ENCODE measurements at places on chromosomes 5 and 9.

DNA sequence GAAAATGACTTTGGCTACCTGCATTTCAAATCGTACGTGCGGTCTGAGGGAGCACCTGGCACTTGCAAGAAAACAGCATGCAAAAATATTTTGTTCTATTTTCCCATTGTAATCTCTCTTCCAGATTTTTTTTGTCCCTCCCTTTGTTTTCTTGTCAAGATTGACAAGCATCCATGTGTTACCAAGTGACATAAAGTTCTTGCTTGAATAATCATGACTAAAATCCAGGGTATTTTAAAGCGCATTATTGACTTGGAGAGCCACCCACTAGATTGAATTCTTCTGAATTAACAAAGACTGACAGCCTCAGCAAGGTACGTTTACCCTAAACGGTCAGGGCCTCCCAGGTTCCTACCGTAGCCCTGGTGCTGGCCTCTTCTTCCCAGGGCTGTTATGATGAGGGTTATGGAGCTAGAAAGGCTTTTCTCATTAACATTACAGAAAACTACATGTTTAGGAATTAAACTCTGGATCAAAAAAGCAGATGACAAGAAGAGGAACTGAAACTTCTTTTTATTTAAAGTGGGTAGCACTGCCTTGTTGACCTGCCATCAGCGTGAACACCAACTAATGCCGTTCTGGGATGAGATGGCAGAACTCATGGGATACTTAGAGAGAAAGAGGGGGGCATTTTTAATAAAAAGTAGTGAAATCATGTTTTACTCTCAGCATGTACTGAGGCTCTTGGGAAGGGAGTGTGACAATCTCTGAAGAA is 297.0 kb downstream of the EFNA5 start:
- DNase-seq = no peak

DNA sequence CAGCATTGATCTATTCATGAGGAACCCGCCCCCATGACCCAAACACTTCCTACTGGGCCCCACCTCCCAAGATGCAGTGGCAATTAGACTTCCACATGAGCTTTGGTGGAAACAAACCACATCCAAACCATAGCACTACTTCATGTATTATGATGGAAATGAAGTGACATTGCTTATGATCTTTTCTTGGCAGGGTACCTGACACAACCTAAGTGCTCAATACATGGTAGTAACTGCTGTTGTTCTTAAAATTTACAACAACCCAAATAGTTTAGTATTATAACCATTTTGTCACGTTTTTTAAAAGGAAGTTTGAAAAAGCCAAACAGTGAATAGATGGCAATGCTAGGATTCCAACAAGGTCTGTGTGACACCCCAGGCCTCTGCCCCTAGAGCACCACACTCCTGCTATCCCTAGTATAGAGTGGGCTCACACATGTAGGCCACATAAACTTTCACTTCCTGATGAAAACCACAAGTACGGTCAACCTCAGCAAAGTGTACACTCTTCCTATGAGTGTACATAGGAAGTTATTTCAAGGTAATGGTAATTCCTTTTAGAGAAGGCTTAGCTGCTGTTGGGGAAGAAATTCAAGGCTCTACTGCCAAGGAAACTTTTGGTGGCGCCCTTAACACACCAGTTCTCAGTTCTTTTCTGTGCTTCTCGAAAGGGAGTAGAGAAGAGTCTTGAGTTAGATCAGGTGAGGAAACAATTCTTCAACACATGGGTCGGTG is 97.6 kb downstream of the ARSB start:
- DNase-seq = no peak

- no peak for DNase-seq
Observed at GRCh38 chr9:134215699-134216448, 51.5 kb upstream of the RNU6ATAC start.

- no peak for DNase-seq
Observed at GRCh38 chr5:149940941-149941644, 3.5 kb downstream of the PDE6A start.

DNA sequence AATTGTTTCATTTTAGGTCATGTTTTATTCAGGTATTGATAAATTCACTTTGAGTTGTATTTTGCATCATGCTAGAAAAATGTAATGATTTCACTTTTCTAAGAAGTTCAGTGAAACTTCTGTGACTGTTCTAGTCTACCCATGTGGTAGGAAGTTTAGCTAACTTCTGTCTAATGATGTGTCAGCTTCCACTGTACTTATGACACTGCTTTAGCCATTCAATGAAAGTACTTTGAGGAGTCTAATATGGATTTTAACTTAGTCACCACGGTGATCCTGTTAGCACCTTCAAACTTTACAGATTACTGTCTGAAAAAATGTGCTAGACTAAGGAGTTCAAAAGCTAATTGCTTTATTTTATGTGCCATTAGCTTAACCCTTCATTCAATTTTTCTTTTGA is 1510.5 kb upstream of the CDH9 start:
- no peak for DNase-seq

- no peak for DNase-seq
Observed at GRCh38 chr5:41539454-41539853, 29.1 kb upstream of the PLCXD3 start.

- no peak for DNase-seq
Observed at GRCh38 chr9:129001504-129002325, 26.4 kb downstream of the SH3GLB2 start.

DNA sequence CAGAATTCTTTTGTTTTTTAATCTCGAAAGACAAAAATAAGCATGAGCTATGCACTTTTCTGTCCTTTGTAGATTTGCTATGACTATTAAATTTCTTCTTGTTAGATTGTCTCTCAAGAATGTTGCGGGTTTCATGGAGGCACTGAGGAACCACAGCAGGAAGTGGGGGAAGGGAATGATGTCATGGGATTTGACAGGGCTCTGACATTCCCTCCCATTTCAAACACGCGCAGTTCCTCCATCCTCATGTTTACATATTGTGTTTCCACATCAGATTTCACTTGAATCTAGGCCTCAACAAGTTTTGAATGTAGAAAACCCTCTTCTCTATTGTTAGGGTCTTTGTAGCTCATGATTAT is 154.8 kb downstream of the PALM2AKAP2 start:
- no peak for DNase-seq

DNA sequence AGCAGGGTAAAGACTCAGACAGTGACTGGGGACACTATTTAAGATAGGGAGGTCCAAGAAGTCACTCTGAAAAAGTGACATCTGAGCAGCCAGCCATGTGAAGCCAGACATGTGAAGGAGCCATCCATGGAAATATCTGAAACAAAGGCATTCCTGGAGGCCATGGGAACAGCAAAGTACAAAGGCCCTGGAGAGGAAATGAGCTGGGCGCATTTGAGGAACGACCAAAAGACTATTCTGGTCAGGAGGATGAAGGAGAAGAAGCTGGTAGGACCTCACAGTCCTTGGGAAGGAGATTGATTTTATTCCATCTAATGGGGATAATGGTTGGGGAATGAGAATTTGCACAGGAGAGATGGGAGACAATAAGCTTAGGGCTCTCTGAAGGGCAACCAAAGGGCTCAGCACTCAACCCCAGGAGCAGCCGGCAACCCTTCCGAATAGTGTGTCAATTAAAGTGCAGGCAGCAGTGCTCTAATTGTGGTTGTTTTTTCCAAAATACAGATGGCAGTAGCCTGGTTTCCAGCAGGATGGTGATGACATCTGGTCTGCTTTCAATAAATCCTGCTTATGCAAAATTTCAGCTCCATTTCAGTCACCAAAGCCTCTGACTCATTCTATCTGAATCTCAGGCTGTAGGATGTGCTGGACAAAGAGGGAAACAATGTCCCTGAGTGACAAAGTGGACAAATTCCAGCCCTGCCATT is 26.7 kb downstream of the FOXI1 start:
- DNase-seq = no peak

DNA sequence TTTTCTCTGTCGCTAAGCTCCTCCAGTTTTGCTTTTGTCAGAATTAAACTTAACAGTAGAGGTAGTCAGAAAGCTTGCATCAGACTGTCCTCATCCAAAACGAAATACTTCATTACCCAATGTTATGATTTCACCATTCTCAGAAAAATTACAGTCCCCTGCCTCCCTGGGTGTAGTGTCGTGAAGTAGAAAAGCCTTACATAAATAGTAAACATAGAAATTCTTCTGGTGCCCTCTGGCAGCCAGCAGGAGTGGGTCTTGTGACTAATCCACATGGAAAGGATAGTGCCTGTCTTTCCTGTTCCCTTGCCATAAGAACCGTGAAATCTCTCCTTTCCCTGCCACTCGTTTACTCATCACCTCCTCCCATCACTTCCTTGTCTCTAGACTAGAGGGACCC is 230.6 kb downstream of the GNA14 start:
- peak; percentile 7 for DNase-seq

- DNase-seq = peak; percentile 4
Observed at GRCh38 chr9:107638521-107639310, 149.1 kb upstream of the KLF4 start.

- DNase-seq = peak; percentile 34
Observed at GRCh38 chr5:159094745-159095144, 5.0 kb downstream of the EBF1 start.

- DNase-seq = peak; percentile 53
Observed at GRCh38 chr5:87400305-87400899, 12.3 kb downstream of the CCNH start.

DNA sequence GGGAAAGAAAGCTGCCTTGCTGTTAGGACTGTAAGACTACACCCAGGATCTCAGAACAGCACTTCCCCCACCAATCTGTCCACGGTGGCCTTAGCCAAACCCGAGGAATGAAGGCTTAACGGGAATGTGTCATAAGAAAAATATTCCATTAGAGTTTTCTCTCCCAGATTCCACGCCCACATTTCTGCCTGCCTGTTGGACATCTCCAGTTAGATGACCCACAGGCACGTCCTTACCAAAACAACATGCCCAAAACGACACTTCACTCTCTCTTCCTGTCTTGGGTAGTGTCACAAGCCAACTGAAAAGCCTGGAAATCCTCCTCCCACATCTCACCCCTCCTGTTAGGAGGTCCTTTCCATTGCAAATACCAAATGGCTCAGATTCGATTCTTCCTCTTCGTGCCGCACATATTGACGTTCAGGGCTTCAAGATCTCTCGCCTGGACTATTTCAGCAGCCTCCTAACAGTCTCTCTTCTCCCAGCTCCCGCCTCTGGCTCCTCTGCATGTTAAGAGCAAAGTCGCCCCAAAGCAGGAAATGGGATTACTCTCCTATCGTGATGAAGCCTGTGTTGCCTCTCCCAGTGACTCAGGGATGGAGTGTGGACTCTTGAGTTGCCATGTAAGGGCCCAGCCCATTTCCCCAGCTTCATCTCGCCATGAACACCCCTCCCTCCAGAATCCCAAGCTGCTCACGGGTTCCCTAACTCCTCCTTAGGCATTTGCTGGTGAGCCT is 159.3 kb downstream of the NR3C1 start:
- peak; percentile 75 for DNase-seq

GRCh38 chr5:143791848-143792731 is 19.9 kb upstream of the HMHB1 start:
- no peak for DNase-seq

DNA sequence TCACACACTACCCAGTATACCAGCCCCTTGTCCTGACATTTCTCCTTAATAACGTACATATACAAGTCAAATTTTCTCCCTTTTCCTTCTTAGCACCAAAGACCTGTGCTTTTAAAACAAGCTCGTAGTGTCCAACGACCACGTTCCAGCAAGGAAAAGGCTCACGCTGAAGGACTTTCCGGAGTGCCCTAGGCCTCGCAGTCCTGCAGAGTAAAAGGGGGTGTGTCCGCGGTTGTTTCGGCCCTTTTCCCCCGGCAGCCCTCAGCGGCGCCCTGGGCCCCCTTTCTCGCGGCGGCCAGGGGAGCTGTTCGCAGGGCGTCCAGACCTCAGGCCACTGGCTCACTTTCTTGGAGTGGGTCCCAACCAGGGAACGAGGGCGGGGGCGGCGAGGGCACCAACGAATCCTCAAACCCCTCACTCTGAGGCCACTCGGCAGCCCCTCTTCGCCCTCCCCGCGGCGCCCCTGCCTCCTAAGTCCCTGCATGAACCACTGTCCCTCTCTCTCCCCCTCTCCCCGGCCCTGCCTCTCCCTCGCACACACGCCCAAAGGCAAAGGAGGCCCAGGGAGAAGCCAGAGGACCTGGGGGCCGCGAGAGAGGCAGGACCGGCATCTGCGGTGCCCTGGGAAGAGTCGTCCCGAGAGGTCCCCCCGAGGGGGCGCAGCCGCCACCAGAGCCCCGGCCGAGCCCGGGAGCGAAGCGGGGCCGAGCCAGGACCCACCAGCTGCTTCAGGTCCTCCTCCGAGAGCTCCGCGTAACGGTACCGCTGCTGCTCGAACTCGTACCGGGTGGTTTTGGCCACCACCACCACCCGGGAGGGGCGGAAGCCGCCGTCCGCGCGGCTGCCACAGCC is 720 bp downstream of the NADK2 start:
- peak; percentile 73 for DNase-seq

DNA sequence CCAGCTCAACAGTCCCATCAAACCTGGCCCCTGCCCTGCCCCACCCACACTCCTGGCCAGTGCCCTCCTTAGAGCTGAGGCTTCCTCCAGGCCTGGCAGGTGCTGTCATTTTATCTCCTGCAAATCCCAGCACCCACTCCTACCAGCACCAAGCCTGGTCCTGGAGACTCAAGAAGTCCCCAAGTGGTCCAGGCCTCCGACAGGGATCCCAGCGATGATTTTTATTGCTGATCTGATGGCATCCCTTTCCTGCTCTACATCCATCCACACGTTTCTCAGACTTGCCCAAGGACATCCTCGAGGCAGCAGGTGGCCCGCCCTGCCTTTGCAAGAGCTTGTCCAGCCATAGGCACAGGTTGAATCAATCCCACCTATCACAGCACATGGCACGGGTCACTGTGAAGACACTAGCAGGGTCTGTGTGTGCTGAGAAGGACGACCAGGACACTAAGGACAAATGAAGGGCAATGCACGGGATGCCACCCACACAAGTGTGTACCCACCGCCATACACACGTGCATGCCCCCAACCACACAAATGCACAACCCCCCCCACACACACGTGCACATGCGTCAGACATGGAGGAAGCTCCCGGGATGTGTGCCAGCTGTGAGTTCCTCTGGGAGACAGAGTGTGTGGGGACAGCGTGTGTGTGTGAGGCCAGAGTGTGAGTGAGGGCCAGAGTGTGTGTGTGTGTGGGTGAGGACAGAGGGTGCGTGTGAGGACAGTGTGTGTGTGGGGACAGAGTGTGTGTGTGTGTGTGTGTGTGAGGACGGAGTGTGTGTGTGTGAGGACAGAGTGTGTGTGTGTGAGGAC is 62.4 kb upstream of the UBAC1 start:
- no peak for DNase-seq

GRCh38 chr5:150044712-150045111 is 41.6 kb downstream of the CSF1R start:
- no peak for DNase-seq

GRCh38 chr5:82358457-82358856 is 80.3 kb upstream of the RPS23 start:
- no peak for DNase-seq

GRCh38 chr9:959914-960313 is 16.5 kb upstream of the DMRT3 start:
- DNase-seq = peak; percentile 11

GRCh38 chr9:111005746-111006470 is 32.4 kb downstream of the LPAR1 start:
- DNase-seq = no peak

All from HT-29 (cell line).